ENCODE measurements at places on chromosomes 1 and 21.

GRCh38 chr1:201947697-201948008 lies 1.3 kb upstream of the LMOD1 start:
- no peak for DNase-seq

DNA sequence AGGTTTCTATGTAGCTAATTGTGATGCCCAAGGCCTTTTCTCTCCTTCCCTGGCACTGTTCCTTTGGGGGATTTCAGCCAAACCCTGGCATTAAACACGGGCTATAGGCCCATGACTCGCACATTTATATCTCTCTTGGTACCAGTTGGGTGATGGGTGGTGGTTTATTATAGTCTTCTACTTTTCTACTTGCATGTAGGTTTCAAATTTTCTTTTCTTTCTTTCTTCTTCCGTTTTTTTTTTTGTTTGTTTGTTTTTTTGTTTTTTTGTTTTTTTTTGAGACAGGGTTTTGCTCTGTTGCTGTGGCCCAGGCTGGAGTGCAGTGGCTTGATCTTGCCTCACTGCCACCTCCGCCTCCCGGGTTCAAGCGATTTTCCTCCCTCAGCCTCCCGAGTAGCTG lies 1.1 kb downstream of the IL10RB start:
- no peak for DNase-seq

DNA sequence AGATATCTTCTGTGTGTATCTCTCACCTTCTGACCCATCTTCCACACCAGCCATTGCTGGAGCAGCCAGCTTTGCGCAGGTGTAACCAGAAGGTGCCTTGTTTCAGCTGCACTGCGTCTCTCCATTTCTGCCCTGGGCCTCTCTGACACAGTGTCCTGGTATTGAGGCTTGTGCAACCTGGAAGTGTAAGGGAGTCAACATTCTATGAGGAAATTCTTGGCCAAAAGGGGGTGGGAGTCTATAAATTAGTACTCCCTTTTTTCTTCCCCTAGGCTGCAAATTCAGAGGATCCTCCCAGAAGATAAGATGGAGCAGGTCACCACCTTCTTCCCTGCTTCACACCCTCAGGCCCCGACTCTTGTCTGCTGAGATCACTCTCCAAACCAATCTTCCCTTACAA lies 109.1 kb downstream of the MRPS6 start:
- DNase-seq = no peak

GRCh38 chr1:165143437-165144065 lies 213.0 kb downstream of the LMX1A start:
- DNase-seq = no peak

DNA sequence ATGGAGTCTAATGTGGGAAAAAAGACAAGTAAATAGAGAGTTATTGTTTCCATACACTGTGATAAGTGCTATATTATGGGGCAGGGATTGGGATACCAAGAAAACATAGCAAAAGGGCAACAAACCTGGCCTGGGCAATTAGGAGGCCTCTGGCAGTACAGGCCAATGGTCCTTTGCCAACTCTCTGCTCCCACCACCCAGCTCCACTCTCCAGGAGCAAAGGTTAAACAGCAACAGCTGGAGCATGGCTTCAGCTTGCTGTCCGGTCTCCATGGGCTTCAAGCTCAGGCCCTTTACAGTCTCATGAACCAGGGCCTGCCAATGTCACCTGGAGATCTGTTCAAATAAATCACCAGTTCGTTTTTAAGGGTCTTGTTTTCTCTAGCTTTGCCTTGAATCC lies 37.2 kb upstream of the ARHGAP29 start:
- no peak for DNase-seq

- no peak for DNase-seq
Measured at GRCh38 chr1:16158993-16159831, 3.3 kb upstream of the EPHA2 start.

GRCh38 chr1:41868241-41868998 lies 50.3 kb downstream of the HIVEP3 start:
- DNase-seq = no peak

GRCh38 chr1:147337040-147337630 lies 94.7 kb downstream of the CHD1L start:
- no peak for DNase-seq

GRCh38 chr1:63980740-63981407 lies 207.1 kb downstream of the ROR1 start:
- no peak for DNase-seq

GRCh38 chr1:165632491-165632890 lies 1.5 kb downstream of the MGST3 start:
- DNase-seq = no peak

DNA sequence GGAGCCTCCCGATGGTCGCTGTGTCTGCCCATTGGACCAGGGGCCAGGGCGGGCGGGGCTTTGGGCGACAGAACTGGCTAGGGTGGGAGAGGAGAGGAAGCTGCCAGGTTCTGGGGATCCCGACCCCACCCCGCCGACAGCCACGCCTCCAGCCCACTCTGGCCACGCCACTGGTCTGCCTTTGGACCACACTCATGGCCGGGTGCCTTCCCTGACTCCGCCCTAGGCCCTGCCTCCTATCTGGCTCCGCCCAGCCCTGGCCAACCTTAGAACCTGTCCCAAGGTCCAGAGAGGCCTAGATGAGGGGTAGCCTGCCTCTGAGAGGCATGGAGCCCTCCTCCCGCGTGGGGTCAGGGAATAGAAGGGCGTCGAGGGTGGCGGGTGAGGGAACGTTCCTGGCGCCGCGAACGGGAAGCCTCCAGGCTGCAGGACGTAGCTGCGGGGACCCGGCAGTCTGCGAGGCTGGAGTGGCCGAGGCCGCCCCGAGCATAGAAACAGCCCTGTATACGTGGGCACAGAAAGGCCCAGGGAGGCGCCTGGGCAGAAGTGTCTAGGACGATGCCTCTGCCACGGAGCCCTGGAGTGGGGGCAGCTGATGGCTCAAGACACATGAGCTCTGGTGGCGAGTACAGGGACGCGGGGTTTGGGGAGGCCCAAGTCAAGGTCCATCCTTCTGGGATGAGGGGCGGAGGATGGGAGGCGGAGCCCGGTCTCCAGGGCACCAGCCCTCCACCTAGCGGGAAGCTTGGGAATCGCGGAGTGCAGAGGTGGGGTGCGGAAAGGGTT lies 11.5 kb upstream of the COL16A1 start:
- DNase-seq = no peak

DNA sequence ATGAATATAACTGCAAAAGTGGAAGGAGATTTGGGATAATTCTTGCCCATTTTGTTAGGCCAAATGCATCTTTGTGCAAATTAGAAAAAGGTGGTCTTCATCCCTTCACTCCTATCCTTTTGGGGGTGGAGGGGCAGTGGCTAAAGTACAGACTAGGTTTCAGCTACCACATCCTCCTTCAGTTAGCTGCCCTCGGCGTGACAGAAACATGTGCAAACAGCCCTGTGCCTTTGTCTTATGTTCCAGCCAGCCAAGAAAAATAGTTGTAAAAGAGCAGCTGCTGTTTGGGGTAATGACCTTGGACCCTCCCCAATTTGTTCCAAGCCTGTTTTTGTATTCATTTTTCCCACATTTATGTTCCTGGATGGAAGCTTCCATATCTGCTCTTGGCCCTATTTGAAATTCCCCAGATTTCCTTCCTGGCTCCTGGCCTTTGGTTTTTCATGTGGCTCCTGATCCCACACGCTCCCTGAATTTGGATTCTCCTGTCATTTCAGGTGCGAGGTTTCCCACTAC lies 8.3 kb upstream of the LGALS8 start:
- DNase-seq = no peak

DNA sequence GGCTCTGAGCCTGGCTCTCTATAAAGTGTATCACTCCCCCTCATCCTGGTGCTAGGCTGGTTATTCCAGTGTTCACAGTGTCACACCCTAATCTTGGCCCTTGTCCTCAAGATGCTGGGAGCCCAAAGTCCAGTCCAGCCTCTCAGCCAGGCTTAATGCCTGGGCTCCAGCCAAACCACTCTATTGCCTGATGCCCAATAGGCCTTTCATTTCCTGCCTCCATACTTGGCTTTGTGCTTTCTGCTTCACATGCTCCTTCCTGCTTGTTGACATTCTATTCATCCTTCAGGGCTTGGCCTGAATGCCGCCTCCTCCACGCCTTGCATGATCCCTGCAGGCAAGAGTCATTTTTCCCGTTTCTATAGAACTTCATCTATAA lies 1.7 kb downstream of the KLHDC8A start:
- no peak for DNase-seq

DNA sequence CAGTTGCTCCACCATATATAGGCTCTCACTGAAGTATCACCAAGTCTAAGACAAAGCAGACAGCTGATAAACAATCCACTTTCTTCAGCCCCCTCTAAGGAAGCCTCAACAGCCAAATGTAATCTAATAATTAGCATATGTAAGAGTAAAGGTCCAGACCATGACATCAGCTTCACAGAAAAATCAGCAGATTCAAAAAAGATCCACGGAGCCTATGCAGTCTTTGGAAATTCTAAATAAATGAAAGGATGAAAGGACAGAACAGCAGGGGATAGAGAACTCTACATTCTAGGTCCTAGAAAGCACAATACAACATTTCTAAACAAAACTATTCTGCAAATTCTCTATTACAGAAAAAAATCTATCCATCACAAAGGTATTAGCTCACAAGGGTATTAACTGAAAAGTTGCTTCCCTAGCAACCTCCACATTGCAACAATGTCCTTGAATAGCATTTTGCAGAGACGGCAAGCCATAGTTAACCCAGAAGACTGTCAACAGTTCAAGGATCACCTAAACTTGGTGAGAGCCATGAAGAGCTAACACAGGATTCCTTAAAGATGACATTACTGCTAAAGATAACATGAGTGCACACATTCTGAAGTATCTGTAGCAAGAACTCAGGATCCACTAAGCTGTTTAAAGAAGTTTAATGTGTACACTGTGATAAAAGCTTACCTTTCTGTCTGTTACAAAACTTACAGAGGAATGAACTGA lies 74.3 kb downstream of the SIPA1L2 start:
- no peak for DNase-seq
